ENCODE measurements at places on chromosomes 5 and 9.

- no peak for DNase-seq
Observed at GRCh38 chr5:176154821-176155220, 83.4 kb upstream of the SIMC1 start.

- no peak for DNase-seq
Observed at GRCh38 chr9:34457266-34458012, 931 bp downstream of the FAM219A start.

- no peak for DNase-seq
Observed at GRCh38 chr9:12166518-12166917, 526.7 kb upstream of the TYRP1 start.

GRCh38 chr9:95185956-95186355 is 131.6 kb downstream of the FANCC start:
- DNase-seq: no peak

- DNase-seq: no peak
Observed at GRCh38 chr5:180545248-180545647, 46.1 kb downstream of the SCGB3A1 start.

GRCh38 chr5:130692770-130693169 is 472.3 kb downstream of the HINT1 start:
- no peak for DNase-seq

All from stimulated activated CD4-positive, alpha-beta T cell treated with anti-CD3 and anti-CD28 coated beads, Interleukin-1b, Interleukin-23, amount 100 ng/mL, for 24 hours (primary cell).